Activated naive CD8-positive, alpha-beta T cell treated with anti-CD3 and anti-CD28 coated beads for 36 hours (primary cell): ENCODE measurements at places on chromosomes 2 and 18.
A peak's percentile ranks its signal among the peaks of the same experiment; 100 is the strongest.

DNA sequence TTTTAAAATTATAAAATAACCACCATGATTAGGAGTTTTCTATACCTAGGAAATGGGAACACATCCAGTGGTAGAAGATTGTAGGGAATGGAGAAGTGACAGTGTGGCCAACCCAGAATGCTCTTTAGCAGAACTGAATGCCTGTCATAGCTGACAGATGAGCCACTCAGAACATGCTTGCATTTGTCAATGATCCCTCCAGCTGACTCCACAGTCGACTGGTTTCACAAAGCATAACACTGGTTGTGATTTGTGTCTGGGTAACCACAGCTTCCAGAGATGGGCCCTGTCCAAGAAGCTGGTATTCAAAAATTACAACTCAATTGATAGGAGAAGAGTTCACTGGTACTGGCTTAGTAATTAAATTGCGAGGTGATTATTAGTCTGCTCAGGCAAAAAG is 9.0 kb upstream of the CTIF start:
- no peak for DNase-seq

GRCh38 chr2:28250006-28250405 is 142.7 kb upstream of the FOSL2 start:
- no peak for DNase-seq

DNA sequence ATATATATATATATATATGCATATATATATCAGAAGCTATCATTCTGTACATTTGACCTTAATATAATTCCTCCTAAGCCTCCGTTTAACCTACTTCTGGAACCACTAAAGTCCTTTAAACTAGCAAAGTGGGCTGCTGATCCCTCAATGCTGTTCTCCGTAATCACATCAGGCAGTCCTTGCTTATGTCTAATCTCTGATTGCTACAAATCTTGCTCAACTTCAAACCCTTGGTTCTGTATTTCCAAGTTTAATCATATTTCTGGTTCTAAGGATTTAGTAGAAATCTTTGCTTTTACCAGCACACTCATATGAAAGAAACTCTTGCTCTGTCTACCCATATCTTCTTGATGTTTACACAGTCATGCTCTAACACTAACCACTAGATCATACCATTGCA is 91.5 kb upstream of the GALNT13 start:
- no peak for DNase-seq

DNA sequence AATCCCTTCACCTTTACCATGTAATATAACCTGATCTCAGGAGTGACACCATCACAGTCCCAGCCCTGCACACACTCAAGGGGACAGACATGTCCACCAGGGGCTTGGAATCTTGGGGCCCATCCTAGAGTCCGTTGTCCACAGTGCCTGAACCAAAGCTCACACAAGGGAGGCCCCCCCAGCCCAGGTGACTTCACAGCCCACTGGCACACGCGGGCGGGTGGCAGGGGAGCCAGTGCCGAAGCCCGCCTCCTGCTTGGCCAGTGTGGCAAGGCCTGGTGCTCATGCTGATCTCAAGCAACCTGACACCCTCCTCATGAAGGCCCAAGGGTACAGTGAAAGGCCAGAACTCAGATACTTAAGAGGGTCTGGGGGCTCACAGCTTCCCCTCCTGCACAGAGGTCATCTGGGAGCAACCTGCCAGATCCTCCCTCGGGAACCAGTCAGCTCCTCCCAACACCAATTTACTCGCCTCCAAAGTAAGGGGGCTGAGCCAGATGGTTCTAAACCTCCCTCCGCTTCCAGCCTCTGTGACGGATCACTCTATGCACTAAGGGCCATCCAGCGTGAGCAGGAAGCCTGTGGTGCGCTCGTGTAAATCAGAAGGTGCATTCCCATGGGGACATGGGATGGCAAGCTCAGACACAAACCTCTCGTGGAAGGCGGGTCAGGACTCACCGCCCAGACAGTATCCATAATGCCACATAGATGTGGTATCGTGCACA is 3.2 kb upstream of the RAB17 start:
- DNase-seq = no peak

GRCh38 chr2:151021747-151022452 is 239.8 kb downstream of the RBM43 start:
- no peak for DNase-seq

DNA sequence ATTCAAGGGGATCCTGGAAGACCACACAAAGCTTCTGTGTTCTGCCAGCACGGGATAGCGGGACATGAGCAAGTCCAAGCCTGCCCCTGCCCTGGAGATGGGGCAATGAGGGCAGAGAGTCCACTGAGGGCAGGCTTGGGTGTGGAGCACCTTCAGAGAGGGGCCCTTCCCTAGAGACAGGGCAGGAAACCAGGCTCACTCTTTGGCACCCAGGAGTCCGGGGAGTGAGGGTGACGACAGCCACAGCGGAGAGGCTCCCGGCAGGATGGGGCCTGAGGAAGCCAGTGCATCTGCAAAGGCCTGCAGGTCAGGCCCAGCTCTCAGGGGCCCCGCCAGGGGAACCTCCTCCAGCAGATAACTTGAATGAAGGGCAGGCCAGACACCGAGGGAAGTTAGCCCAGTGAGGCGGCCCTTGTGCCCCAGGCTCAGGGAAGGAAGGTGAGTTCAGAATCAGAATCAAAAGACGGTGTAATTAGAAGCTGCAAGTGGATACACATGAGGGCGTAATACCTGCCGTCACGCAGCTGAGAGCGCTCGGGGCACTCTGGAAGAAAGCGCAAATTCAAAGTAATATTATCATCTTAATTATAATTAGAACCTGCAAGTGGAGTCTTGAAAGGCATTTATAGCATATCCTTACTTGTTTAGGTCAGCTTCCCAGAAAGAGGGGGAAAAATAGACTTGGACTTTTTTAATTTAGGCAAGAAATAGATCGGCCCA is 142.6 kb upstream of the LGALSL start:
- no peak for DNase-seq

DNA sequence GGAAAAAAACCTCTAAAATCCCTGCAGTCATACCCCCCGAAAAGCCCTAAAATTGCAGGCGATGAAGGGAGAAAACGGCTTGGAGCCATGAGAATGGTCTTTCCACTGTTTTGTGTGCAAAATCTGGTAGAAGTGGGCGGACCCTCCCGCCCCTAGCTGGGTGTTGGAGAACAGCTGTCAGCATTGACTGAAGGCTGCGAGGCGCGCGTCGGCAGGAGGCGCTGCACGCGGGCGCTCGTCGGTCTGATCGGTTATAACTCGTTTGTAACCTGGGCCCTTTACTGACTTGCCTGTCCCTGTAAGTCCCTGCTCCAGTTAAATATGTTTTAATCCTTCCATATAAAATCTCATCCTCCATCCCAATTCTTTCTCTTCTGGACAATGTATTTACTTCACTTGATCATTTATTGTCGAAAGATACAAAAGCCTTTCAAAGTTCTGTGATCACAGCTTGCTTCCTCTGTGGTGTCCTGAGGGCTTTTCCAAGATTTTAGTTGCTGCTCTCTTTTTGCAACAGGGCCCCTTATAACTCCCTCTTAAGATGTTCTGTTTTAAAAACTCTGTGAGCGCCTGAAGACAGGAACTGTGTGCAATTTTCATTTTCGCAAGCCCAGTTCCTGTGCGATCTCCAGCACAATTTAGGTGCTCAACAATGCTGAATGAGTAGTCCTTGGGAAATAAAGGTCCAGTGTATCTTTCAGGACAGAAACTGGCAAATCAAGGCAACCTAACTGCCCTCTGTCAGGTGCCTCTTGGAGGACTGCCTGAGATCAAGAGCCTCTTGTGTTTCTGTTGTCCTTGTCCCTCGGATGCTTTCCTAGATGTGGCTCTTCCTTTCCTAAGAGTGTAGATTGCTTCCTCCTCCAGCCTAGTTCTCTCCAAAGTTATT is 918 bp upstream of the HNRNPLL start:
- peak; percentile 83 for DNase-seq

GRCh38 chr2:70906439-70907005 is 29.2 kb upstream of the ATP6V1B1 start:
- DNase-seq = no peak

GRCh38 chr18:74480149-74480651 is 16.0 kb upstream of the CNDP2 start:
- no peak for DNase-seq

GRCh38 chr2:70643715-70644114 is 90.1 kb upstream of the TGFA start:
- DNase-seq = peak; percentile 9

DNA sequence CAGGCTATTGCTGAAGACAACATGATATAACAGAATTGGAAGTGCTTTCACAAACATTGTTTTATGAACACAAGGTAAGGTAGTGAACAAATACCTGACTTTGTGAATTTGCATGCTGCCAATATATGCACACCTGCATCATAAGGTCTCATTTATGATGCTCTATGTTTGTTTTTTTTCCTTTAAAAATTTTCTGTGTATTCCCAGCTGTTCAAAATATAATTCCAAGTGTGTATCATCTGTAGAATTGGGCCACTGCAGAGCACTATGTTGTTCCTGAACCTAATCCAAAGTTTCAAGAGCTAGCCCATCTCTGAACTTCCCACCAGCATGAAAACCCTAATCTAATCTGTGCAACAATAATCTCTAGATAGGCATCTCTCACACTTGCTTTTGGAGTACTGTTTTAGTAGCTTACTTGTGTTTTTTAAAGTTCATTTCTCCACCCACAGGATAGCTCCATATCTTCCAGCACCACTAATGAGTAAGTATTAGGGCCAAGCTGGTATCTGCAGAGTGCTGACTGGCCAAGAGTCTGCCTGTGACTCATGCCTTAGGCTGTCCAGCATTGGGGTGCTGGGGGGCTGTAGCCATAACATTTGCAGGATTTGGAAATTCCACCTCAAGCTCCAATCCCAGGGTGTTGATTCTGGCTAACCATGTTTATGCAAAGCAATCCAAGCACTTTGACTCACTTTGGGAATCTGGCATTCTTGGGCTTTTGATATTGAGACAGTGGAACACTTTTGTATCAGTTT is 208.2 kb upstream of the REV1 start:
- no peak for DNase-seq

GRCh38 chr2:57542081-57542480 is 504.5 kb upstream of the VRK2 start:
- DNase-seq = no peak

DNA sequence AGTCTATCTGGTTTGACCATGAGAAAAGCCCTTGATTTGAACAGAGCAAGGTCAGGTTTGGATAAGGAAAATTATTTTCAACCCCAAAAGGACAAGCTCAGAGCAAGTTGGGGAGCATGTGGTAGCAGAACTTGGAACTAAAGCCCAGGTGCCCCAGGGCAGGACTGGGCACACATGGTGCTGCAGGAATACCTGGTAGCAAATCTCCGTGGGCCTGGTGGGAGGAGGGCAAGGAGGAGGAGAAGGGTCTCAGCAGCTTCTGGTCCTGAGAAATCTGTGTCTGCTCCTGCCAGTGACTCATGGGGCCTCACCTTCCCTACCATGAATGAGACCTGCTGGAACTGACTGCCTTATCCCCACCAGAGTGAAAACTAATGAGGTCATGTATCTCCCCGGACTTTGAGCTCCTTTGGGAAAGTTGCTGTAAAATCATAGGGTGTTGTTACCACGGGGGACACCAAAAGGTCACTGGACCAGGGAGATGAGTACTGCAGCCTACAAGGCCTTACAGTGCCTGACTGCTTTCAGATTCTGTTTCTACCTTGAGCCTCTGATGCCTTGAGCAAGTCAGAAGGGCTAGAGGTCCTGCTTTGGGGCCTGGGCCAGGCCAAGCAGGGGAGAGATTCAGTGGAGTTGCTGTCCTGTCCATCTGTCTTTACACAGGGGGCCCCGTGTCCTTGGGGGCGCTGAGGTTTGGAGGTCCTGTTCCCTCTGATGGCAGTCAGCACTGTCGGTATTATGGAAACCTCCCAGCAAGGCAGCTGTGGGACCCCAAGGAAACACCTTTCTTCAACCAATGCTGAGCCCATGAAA is 304.0 kb downstream of the MYCN start:
- DNase-seq = no peak

DNA sequence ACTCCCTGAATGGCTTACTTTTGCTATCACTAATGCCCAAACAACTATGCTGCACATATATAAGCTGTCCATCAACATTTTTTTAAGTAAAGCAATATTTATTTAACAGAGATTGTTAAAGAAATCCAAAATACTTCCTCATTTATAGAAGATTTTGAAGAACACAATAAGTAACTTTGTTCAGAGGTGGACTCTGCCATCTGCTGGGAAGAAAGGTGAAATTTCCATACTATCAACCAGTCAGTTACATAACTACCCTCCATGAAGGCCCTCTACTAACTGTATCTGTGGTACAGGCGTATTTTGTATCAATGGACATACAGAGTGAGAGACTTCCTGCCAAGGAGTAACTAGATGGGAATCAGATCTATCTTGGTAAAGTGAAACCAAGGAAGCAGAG is 106.0 kb downstream of the DTNB start:
- DNase-seq = no peak

DNA sequence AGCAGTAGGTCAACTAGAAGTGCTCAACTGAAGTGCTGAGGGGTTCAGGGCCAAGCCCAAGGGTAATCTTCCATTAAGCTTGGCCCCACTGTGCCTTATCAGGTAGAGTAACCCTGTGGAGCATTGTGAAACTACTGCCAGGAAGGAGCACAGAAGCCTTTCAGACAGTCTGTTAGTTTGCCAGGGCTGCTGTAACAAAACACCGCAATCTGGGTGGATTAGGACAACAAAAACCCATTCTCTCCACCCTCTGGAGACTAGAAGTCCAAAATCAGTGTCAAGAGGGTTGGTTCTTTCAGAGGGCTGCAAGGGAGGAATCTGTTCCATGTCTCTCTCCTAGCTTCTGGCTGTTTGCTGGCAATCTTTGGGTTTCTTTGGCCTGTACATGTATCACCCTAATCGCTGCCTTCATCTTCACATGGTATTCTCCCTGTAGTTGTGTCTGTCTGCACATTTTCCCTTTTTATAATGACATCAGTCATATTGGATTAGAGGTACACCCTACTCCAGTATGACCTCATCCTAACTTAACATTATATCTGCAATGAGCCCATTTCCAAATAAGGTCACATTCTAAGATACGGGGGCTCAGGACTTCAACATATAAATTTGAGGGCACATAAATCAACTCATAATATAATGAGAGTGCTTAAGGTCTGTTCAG is 21.2 kb downstream of the VIT start:
- no peak for DNase-seq

DNA sequence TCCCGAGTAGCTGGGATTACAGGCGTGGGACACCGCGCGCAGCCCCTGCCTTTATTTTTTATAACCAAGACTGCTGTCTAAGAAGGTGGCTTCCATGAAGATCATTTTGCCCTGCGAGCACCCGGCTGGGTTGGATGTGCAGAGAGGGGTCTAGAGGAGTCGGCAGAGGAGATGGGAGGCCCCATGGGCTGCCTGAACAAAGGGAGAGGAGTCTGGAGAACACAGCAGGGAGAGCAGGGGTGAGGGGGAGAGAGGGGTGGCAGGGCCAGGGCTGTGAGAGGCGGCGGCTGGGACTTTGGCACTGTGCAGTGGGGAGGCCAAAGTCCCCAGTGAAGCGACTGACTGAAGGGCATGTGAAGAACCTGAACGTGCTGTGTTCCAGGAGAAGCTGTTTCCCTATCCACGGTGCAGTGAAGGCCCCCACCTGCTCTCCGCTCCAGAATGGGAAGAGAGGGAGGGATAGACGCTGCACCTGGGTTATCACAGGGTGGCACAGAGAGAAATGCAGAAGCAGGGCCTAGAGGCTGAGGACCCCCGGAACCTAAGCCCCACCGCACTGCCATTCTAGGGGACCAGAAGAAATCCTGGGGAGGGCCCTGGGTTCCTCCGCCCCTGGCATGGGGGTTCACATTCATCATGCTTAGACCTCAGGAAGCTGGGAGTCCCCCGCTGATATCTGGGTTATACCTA is 24.8 kb upstream of the FOSL2 start:
- DNase-seq = no peak
